ENCODE measurements at places on chromosomes 2 and 18.
A peak's percentile ranks its signal among the peaks of the same experiment; 100 is the strongest.

DNA sequence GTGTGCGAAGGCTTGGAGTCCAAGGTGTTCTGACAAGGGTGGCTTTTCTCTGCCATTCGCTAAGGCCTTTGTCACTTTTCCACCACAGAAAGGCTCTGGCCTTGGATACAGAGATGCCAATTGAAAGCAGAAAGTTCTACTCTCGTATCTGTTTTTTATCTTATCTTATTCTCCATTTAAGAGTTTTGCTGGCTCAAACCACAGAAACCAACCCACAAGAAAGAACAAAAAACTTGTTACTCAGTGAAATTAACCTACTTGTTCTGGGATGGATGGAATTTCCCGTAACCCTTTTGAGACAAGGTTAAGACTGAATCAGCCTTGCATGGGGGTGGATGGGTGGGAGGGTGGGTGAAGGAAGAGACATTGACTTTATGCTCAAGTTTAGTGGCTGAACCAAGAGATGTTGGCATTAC, 221.7 kb downstream of the CDH20 start:
- DNase-seq: no peak

GRCh38 chr18:53458944-53459580, 765.4 kb downstream of the MBD2 start:
- peak; percentile 1 for DNase-seq

DNA sequence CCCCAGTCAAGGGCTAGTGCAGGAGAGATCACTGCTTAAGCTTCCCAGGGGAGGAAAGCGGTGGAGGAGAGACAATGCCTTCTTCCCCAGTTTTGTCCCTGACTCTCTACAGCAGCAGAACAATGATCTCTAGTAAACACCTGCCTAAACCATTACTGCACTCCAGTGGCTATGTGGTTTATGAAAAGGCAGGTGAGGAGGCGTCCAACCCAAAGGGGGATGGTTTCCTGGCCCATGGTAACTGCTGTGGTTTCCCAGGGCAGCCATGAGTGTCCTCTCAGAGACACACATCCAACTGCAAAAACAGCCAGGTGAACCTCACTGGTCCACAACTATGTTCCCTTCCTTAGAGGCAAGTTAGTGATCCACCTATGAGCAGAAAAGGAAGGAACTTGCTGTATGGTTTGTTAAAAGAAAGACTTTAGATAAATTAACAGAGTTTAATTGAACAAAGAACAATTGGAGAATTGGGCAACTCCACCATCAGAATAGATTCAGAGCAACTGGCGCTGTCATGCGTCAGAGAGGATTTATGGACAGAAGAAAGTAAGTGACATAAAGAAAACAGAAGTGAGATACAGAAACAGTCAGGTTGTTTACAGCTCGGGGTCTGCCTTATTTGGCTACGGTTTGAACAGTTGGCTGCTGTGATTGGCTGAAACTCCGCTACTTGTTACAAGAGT, 4.8 kb upstream of the TTC39C start:
- DNase-seq: no peak

DNA sequence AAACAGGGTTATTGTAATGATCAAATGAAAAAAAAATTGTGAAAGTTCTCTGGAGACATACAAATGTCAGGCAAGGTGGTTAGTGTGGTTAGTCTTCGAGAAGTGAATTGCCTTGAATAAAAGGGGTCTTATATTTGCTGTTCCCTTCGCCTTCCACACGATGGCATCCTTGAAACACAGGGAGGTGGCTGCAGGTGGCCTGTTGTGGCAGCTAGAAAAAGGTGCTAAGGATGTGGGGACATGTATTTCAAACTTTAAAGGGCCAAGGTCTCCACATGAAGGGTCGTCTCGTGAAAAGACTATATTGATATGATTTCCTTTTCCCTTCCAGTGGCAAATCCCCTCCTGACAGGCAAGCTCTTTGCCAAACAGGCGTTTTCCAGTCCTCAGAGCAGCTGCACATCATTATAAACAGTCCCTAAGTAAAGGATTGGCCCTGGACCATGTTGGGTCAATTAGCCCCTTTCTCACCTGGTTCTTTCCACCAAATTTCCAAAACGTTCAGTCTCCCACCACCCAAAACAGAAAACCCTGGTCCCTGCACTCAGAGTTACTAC, 68.5 kb downstream of the COPS8 start:
- DNase-seq: peak; percentile 74

- DNase-seq: no peak
Observed at GRCh38 chr2:29589440-29590103, 331.8 kb downstream of the ALK start.

DNA sequence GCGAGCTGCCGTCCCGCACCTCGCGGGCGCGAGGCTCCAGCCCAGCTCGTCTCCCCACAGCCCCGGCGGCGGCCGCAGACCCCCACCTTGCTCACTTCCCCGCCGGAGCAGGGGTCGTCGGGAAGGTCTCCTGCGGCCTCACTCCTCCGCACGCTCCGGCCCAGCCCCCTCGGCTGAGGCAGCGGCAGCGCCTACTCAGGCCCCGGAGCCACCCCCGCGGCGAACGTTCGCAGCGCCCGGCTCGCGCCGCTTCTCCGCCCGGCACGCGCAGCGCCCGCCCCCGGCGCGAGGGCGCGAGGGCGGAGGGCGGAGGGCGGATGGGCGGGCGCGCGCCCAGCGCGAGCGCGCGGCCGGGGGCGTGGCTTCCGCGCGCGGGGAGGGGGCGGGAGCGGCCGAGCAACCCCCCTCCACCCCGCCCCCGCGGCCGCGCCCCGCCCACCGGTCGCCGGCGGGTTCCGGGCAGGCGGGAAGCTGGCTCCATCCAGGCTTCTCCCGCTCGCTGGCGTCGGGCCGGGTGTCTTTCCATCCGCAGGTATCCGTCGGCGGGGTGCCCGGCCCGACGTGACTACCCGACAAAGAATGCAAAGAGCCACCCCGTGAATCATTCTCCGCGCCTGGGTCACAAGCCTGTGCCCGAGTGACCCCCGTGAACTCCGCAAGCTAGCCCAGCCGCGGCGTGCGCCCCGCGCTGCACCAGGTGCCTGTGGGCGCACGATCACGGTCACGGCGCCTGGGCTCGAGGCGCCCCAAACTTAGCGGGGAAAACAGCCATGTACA, at the start of gene DTNB:
TSS of gene DTNB (minus strand) at position 278 of the 777 bp plus-strand sequence. CDS start 20,917 bp downstream, outside the sequence.
- peak; percentile 57 for DNase-seq

- DNase-seq: peak; percentile 58
Observed at GRCh38 chr2:64276417-64277095, 132.3 kb upstream of the PELI1 start.

GRCh38 chr2:206328974-206329373, 54.5 kb downstream of the ZDBF2 start:
- no peak for DNase-seq

DNA sequence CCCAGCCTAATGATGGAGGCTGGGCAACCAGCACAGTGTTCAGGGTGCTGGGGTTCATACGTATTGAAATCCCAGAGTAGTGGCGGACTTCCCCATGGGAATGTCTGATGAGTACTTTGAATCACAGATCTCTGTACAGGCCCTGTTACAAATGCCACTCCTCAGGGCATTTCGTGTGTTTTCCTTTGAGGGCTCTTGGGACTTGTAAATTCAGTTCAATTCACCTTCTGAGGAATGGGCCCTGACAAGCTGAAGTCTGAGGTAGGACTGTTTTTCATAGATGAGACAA, 288 bp upstream of the RDH14 start:
- no peak for DNase-seq

GRCh38 chr2:5077479-5078089, 614.6 kb upstream of the SOX11 start:
- peak; percentile 0 for DNase-seq

DNA sequence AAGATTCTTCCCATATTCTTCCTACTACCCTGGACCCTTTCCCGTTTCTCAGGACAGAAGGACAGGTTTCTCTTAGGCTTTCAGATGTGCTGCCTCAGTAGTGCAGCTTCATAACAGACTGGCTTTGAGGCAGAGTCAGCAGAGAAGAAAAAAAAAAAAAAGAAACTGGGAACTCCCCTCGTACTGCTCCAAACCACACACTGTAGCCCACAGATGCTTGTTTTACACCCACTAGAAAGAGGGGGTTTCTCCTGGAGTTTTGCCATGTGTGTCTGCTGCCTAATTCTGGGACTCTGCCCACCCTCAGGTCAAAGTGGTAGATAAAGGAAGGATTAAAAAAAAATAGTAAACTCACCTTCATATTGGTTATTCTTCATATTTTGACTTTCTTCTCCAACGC, 95.9 kb downstream of the NCOA1 start:
- no peak for DNase-seq

DNA sequence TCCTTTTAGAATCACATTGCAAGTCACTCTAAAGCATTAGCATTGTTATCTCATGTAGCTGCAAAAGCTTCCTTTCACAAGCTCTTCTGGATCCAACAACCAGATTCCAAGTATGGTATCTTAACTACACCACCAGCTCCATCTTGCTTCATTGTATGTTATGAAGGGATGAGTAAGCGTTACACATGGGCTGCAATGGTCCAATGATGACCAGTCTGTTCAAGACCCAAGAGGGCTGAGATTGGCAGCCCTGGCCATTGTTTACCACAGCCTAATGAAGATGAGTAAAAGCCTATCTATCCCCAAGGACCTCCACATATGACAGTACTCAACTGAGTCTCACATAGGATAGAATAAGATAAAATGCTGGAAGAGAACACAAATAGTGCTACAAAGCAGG, 6.3 kb downstream of the CFLAR start:
- DNase-seq: no peak

GRCh38 chr2:110807522-110807921, 75.1 kb downstream of the ACOXL start:
- peak; percentile 6 for DNase-seq

DNA sequence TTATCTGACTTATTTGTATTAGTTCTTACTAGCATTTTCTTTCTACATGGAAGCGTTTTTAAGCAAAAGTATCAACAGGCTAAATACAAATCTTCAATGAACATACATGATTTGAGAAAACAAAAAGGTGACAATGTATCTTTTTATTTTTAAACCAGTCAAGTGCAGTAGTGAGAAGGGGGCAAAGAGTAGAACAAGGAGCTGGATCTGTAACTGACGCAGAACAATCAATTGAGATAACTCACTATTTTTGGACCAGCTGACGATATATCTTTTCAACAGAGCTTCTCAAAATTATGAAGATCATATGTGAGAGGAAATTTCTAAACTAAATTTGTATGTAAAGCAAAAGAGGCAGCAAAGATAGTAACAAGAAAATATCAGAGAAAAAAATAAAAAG, 15.5 kb downstream of the NCKAP1 start:
- no peak for DNase-seq

DNA sequence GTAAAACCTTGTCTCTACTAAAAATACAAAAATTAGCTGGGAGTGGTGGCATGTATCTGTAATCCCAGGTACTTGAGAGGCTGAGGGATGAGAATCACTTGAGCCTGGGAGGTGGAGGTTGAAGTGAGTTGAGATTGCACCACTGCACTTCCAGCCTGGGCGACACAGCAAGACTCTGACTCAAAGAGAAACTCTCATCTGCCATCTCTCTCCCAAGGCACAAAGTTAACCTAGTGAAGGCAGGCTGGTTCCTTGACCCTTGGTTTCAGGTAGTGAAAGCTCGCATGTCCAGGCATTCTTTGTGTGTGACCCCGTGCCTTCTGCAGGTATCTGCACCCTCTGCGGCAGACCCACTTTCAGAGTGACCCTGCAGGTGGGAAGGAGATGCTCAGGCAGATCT, 100.0 kb downstream of the WDSUB1 start:
- no peak for DNase-seq

- no peak for DNase-seq
Observed at GRCh38 chr2:107545851-107546250, 280.8 kb upstream of the RGPD4 start.

DNA sequence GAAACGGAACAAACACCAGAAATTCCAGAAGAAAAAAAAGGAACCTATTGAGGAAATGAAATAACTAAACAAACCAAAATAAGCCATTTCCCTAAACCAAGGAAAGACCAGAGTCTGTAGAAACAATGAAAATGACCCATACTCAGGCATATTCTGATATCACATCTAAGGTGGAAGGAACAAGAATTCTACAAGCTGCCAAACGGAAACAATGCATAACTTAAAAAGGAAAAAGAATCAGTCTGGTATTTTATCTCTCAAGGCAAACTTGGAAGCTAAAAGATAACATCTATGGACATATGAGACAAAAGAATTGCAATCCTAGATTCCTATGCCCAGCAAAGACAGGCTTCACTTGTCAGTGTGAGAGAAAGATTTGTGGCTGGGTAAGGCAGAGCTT, 326.2 kb downstream of the PDE11A start:
- no peak for DNase-seq

DNA sequence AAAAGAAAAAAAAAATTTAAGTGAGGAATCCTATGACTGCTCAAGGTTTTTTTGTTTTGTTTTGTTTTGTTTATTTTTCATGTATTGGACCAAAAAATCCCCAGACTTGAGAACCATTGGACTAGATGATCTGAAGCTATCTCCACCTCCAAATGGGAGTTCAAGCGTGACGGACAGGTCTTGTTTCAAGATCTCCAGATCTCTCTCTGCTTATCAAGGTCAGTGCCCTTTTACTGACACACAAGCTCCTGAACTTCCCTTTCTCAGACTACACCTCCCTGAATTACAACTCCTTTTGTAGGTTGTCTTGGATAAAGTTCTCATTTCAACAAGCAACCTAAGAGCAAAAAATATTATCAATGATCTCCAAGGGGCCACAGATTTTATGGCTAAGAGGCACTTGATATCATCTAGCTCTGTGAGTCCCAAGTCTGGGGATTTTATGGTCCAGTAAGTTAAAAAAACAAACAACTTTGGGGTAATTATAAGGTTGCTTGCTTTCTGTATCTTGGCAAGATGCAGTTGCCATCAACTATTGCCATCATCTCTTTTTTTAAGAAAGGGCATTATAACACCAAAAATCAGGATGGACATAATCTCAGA, 396.0 kb upstream of the ATP5MC3 start:
- DNase-seq: no peak

- peak; percentile 69 for DNase-seq
Observed at GRCh38 chr2:238945433-238946150, 97.7 kb downstream of the TWIST2 start.
